ENCODE measurements at places on chromosomes 7 and 10.

- DNase-seq, result no peak
Measured at GRCh38 chr7:41244246-41244645, 458.6 kb downstream of the INHBA start.

DNA sequence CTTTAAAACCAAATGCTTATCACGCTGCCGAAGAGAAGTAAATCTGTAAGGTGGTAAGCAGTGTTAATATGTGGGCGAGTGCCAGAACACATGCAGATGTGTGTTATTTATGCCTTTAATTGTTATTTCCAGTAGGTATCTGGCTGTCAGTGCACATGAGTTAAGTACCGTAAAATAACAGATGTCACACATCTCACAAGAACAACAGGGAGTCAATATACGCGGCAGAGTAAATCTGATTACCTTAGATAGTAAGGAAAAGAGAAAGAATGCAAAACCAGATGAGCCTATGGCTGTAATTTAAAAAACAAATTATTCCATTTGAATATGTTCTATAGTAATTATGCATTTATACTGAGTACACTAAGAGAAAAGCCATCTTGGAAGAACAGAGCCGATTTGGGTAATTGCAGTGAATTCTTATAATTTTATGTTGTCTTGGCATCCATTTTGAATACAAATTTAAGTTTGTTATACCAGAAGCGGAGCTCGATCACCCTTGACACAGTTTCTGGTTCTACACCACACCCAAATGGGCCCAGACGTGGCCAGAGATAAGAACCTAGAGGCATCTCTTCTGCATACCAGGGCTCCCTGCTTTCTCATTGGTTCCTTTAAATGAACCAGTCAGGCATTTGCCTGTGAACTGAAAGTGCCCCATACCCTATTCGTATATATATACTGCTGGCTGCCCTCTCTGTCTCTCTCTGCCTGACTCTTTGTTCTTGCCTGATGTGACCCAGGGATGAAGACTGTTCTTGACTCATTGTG lies 34.8 kb downstream of the DNAJB9 start:
- no peak for DNase-seq

DNA sequence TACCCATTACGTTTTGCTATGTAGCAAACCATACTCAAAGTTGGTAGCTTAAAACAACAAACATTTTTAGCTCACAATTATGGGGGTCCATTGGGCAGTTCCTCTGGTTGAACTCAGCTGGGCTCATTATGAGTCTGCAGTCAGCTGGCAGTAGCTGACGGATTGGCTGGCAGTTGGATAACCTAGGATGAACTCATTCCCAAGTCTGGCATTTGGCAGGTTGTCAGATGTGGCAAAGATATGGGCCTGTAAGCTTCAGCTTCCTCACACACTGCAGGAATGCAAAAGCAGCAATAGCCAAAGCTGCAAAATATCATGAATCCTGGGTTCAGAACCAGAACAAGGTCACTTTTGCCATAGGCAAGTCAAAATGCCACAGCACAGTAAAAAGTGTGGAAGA lies 412.2 kb upstream of the SORCS1 start:
- no peak for DNase-seq

DNA sequence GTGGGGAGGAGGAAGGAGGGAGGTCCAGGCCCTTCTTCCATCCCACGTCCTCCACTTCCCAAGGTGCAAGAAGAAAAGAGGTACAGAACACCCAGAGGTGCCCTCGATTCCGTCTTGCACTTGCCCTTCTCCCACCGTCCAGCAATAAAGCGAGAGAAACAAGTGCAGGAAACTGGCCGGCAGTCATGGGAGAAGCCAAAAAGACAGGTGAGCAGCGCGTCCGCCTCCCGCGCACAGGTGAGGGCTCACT lies 1.3 kb downstream of the C10orf95 start:
- no peak for DNase-seq

DNA sequence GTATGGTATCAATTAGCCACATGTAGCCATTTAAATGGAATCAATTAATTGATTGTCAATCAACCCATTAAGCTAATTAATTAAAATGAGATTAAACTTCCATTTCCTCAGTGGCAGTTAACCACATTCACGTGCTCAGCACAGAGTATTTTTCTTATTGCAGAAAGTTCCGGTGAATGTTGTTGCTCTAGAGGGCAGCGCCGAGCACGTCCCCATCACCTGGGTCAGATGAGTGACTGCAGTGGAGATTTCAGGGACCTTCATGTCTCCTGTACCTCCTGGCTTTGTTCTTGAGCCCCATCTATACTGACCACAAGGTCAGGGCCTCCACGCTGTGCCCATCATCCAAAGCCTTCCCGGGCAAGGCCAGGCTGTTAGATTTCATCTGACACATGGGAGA lies 168.8 kb upstream of the MKI67 start:
- DNase-seq, result no peak

GRCh38 chr7:121133444-121133843 lies 144.9 kb downstream of the CPED1 start:
- DNase-seq, result no peak

DNA sequence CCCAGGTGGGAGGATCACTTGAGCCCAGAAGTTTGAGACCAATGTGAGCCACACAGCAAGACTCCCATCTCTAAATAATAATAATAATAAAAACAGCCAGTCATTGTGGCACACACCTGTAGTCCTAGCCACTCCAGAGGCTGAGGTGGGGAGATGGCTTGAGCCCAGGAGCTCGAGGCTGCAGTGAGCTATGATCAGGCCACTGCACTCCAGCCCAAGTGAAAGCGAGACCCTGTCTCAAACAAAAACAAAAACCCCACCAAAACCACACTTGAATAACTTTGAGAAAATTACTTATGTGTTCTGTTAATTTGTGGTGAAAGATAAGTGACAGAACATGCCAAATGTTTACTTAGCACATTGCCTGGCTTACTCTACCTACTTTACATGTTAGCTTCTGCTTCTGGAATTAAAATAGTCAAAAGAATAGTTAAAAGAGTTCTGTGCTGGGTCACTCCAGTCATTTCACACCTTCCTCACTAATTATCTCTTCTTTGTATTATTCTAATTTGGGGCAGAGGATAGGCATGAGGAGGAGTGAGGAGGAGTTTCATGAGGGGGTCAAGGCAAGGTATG lies 9.8 kb downstream of the TMEM60 start:
- no peak for DNase-seq

- DNase-seq, result no peak
Measured at GRCh38 chr10:1198453-1199344, 142.5 kb downstream of the WDR37 start.

- DNase-seq, result no peak
Measured at GRCh38 chr10:100747456-100748230, 2.3 kb downstream of the PAX2 start.

DNA sequence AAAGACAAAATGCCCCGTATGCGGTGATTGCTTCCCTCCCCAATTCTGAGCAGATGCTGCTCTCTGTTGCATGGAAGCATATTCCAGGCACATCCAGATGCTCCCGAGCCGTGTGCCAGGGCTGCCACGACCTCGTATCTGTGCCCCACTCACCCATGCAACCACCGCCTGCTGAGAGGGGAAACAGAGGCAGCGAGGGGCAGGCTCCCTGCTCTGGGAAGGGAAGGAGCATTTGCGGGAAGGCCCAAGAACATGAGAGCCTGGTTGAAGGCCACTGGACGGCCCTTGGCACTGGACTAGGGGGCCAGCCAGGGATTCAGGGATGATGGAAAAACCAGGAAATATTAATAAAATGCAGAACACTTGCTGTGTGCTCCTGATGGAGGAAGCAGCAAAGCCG lies 89.4 kb downstream of the CTBP2 start:
- no peak for DNase-seq

DNA sequence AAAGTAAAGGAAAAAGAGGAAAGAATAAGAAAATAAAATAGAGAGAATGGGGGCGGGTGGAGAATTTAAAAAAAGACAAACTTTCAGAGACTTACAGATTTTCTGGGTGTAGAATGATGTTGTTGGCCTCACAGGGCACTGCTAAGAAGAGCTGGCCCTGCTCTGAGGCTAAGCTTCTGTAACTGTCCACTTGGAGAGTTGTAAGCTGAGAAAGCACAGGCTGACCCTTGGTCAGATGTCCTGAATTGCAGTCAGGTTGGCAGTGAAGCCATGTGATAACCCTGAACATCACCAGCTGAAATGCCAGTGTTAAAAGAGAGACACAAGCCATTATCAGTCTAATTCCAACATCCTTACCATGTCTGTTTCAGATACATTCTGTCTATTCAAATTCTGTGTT lies 272.1 kb upstream of the SORCS1 start:
- no peak for DNase-seq

DNA sequence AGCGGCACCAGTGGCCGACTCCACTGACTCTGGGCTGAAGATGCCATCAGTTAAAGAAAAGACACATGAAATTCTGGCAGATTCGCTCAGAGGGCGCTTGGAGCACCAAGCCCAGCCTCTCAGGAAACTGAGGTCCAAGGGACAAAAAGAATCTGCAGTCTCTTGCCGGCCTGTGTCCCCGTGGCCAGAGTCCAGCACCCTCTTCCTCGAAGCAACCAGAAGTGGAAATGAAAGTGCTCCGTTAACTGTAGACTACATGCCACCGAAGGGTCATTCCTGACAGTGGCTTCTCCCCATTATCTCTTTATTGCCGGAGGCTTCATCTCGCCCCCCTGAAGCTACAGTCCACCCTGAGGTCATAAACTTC lies 1.0 kb upstream of the CHST15 start:
- no peak for DNase-seq

GRCh38 chr10:34766266-34766600 lies 48.9 kb downstream of the PARD3 start:
- DNase-seq, result no peak

DNA sequence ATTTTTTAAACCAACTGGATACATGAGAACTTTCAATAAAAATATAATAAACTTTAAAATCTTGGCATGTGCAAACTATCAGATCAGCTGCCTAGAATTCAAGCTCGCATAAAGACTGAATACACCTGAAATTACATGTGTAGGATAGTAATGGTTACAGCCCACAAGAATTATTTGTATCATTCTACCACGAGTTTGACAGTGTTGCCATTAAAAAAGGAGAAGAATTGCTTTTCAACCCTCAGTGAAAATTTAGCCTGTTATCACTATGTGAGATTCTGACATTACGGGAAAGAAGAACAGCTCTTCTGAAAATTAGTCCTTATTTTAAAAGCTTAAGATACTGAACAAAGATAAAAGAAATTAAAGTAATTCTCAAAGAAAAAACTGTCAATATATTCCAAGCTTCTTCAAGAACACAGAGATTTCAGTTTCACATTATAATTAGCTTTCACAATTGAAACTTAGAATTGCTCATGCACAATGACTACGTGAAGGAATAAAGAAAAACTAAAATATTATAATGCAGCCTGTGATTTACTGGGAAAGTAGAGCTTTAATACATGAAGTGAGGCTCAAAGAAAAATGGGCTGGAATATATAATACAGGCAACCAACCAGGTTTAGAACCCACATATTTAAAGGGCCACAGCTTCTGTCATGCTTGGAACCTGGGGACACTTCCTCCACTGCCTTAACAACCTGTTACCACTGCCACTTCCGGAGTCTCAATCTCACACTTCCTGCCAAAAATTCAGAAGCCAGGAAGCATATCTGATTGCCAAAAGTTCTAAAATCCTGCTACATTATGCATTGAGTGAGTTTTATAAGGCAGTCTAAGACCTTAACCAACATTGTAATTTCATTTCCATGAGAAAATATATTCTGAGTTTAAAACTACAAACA lies 23.2 kb downstream of the TPK1 start:
- no peak for DNase-seq

DNA sequence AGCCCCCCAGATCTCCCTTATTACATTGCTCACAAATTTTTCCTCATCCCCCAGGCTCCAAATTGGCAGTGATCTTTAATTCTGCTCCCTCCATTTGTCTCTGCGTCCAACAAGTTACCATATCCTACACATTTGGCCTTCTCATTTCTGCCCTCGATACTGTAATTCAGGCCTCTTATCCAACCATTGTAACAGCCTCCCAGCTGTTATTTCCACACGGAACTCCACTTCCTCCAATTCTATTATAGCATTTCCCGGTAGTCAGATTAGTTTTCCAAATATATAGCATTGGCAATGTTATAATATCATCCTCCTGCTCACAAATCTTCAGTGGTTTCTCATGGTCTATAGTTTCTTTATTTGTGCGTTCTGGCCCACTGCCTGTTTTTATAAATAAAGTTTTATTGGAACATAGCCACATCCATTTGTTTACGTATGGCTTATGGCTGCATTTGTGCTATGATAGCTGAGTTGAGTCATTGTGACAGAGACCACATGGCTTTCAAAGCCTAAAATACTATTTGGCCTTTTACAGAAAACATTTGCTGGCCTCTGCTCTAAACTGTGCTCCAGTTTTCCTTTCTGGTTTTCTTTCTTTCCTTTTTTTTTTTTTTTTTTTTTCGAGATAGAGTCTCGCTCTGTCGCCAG lies 126.5 kb upstream of the ZNF438 start:
- DNase-seq, result no peak
